NCI-H446 treated with DMSO at 0.1 percent for 48 hours (cell line): ENCODE measurements at places on chromosomes 2 and 18.

- no peak for DNase-seq
Observed at GRCh38 chr2:42360493-42360889, 526 bp downstream of the COX7A2L start.

DNA sequence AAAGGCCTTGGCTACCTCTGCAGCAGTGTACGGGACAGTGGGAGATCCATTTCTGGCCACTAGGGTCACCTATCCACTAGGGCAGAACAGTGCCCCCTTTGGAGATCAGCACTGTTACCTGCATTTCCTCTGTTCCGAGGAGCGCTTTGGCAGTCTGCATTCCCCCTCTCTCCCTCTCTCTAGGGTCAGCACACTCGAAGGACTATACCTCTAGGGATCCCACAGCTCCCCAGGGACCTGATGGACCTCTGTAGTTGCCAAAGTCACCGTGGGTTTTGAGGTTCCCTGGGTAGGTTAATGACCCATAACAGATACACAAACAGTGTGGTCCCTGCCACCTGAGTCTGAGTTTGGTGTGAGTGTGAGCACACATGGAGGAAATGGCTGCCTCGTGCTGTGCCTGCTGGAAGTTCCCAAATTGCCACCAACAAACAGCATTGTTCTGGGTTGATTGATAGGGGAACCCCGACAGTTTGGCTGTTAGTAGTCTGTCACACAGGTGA, 99.8 kb upstream of the VWC2L start:
- no peak for DNase-seq

- DNase-seq: no peak
Observed at GRCh38 chr18:59707306-59707705, 10.1 kb upstream of the CCBE1 start.

DNA sequence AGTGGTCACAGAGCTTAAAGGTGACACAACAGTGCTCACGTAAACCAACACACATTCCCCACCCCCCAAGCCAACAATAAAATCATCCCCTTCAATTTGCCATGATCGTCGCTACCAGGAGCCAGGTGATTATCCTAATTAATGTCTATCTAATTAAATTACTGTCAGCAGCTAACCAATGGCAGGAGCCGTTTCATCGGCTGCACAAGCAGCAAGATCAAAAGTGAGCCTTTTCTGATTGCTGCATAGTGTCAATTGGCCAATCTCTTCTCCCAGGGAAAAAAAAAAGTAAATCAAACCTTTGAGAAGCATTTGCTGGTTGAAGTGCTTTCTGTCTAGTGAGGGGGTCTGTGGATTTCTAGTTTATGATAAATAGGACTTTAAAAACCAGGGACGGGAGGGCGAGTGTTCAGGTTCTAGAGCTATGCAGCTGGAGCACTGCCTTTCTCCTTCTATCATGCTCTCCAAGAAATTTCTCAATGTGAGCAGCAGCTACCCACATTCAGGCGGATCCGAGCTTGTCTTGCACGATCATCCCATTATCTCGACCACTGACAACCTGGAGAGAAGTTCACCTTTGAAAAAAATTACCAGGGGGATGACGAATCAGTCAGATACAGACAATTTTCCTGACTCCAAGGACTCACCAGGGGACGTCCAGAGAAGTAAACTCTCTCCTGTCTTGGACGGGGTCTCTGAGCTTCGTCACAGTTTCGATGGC, at the start of gene TBR1:
Gene TBR1 (plus strand): TSS at position 311 of the 721 bp plus-strand sequence. CDS start 114 bp downstream, at position 425.
- DNase-seq: no peak

DNA sequence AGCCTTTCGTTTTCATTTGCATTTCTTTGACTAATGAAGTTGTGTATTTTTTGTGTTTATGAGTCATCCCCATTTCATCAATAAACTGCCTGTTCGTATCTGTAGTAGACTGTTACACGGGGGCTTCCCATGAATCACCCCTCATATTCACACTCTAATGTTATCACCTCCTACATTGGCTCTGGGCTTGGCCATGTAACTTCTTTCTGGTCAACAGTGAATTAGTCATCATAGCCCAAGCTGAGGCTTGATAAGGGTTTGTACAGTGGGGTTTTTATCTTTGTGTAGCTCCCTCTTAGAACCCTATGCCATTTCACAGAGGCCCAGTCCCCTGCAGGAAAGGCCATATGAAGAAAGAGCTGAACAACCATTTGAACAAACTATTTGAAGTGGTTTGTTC, 151.0 kb downstream of the CCBE1 start:
- no peak for DNase-seq

DNA sequence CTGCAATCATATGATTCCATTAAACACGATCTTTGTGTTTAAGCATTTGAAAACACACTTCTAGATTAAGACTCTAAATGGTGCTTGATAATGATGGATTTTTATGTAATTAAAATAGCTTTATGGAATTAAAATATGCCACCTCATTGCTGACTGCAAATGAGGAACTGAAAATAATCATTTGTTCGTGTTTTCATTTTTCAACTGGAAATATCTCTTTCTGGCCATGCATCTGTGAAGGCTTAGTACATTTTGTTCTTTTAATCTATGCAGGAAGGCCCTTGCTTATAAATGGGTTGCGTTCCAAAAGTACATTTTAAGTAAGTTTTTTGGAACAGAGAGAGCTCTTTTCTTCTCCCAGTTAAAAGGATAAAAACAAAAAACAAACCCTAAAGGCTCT, 125.5 kb downstream of the MC4R start:
- no peak for DNase-seq

GRCh38 chr18:12283666-12284065, 24.4 kb upstream of the TUBB6 start:
- DNase-seq: no peak

GRCh38 chr18:1047406-1047805, 142.7 kb downstream of the ADCYAP1 start:
- no peak for DNase-seq

DNA sequence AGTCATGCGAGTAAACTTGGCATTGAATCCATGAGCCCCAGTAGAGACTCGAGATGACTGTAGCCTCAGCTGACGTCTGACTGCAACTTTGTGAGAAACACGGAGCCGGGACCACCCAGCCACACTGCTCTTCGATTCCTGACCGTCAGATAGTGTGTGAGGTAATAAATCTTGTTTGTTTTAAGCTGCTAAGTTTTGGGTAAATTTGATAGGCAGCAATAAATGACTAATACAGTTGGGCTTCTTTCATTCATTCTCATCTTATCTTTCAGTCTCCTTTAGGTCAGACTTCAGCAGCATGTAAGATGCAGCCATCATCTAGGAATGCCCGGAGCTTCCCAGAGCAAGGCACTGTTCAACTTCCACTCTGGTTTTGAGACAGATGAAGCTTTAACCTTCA, 8.0 kb upstream of the KLHL29 start:
- DNase-seq: no peak

- DNase-seq: no peak
Observed at GRCh38 chr2:177917169-177917568, 155.4 kb downstream of the PDE11A start.

DNA sequence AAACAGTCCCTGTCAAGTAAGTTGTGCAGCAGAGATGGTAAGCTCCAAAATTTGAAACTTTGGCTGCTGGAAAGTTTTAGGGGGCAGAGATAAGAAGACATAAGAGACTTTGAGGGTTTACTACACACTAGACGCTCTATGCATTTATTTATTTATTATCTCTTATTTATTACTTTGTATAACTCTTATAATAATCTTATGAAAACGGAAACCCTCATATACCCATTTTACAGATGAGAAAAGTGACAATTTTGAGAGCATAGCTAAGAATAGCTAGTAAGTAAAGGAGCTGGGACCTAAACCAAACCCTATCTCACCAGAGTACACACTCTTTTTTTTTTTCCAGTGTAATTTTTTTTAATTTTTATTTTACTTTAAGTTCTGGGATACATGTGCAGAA, 112.8 kb upstream of the PKDCC start:
- no peak for DNase-seq

DNA sequence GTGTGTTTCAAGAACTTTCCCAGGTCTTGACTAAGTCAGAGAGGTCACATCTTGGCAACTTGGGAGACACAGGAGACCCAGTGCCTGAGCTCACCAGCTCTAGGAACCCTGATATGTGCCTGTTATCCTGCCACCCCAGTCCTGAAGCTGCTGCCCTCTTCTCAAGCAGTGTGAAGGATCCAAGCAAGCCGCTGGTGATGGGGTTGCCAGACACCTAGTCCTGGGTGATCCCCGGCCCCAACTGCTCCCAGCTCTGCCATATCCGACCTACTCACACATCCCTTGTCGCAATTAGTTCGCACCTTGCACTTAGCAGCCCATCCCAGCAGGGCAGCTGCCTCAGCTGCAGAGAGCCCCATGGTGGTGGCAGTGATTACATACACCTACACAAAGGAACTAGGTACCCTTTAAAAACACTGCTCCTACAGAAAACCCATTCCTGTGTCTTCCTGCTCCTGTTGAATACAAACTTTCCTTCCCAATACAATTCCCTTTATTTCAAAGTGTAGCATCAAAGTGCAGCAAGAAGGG, 247.2 kb upstream of the RAB12 start:
- no peak for DNase-seq

- no peak for DNase-seq
Observed at GRCh38 chr2:157106950-157107349, 150.6 kb upstream of the GALNT5 start.

- no peak for DNase-seq
Observed at GRCh38 chr2:134508391-134508790, 210.4 kb downstream of the TMEM163 start.
